ENCODE measurements at places on chromosomes 2 and 18. TPM values are rescaled to one million over a fixed set of nuclear protein-coding genes. Genes with fewer than 3 reads are reported as not detected.

The CD28 gene
- not detected for total RNA-seq

The CCDC148 gene
- total RNA-seq = 0.51 TPM

The TGFA gene
- total RNA-seq = 7.4 TPM

The GAL3ST2 gene
- not detected for total RNA-seq

The POTEE gene
- not detected for total RNA-seq

The ERICH2 gene
- total RNA-seq = not detected

The EPB41L5 gene
- total RNA-seq = 4.0 TPM

The PROKR1 gene
- not detected for total RNA-seq

The TRPM8 gene
- 0.37 TPM for total RNA-seq

The CFAP65 gene
- 0.15 TPM for total RNA-seq
